Choroid plexus epithelial cell (primary cell): ENCODE measurements at places on chromosomes 3 and 15.

DNA sequence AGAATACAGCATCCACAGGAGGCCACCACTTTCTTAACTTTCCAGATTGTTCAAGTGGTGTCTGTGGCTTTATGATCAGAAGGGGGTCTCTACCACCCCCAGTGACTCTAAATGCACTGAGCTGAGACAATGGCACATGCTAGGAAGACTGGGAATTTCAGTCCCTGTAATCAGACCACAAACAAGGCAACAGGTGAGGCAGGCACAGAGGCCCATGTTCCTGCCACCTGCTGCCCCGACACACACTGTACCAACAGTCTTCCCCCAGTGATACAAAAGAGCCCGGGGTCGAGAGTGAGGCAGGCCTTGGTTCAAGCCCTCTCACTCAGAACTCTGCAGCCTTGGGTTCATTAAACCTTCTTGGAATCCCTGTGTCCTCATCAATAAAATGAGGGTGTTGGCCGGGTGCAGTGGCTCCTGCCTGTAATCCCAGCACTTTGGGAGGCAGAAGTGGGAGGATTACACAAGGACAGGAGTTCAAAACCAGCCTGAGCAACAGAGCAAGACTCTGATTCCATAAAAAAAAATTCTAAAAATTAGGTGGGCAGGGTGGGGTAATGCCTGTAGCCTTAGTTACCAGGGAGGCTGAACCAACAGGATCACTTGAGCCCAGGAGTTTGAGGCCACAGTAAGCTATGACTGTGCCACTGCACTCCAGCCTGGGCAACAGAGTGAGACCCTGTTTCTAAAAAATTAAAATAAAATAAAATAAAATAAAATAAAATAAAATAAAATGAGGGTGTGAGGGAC, 55.8 kb downstream of the ADCY5 start:
- DNase-seq = no peak

DNA sequence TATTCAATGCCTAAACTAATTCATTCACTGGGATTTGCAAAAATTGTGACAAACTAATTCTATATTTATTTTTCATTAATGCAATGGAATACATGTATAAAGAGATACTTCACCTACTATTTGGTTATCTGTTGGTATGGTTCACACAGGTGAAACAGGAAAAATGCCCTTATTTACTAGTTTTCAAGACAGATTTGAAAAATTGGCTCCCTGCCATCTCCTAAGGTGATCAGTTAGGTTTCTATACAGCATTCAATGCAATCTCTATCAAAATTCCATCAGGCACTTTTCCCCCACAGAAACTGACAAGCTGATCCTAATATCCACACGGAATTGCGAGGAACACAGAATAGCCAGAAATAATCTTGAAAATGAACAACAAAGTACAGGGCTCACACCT, 101.1 kb downstream of the DLG1 start:
- no peak for DNase-seq

GRCh38 chr3:45906681-45907407, 20.5 kb downstream of the CCR9 start:
- peak; percentile 81 for DNase-seq

- no peak for DNase-seq
Observed at GRCh38 chr3:190528706-190529105, 14.8 kb downstream of the IL1RAP start.

DNA sequence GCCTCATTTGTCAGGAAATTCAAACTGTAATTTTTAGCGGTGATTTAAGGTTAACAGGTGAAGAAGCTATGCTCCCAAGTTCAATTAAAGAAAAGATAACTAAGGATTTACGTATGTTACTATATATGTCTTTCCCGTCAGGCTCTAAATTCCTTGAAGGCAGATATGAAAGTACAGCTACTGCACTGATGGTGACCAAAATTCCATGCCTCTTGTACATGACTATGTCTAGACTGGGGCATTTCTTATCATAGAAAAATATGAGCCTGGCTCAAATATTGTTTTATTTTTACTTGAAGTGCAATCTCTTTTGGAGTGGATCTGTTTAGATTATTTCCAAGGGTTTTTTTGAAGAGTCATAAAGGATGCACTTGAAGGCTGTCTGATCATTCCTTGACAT, 647.1 kb upstream of the KCNMB2 start:
- DNase-seq = peak; percentile 43

- DNase-seq = no peak
Observed at GRCh38 chr3:33128706-33129105, 14.9 kb downstream of the CRTAP start.

- DNase-seq = no peak
Observed at GRCh38 chr3:54366007-54366750, 243.8 kb downstream of the CACNA2D3 start.

DNA sequence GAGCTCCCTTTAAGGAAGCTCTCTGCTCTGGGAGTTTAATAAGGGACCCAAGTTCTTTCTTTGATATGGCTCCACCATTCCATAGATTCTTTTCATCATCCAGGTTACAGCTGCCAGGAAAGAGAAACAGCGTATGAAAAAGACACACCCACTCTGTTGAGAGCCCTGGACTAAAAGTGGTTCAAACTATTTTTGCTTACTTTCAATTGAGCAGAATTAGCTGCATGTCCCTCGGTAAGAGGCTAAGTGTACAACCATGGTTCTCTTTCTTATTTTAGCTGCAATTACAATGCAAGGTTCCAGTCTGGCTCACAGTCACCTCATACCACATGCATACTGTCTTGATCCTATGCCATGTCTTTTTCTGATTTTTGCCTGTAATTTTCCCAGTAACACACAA, 1288.3 kb downstream of the NSUN3 start:
- no peak for DNase-seq

- DNase-seq = no peak
Observed at GRCh38 chr15:45539680-45540079, 17.1 kb upstream of the SLC30A4 start.

DNA sequence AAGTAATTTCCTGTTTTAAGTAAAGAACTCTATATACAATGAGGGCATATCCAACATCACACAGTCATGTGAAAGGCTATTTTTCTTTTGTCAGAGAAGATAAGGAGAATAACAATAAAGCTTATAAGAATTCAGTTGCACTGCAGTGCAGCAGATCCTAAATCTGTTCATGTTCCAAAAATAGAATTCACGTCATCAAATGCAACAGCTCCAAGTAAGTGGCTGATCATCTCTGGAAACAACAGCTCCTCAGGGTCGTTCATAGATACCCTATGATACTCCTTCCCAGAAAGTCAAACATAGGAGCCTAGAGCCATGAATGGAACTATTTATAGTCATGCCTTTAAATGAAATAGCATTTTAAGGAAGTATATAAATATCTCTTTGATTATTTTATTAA, 100.2 kb downstream of the FMN1 start:
- peak; percentile 70 for DNase-seq

DNA sequence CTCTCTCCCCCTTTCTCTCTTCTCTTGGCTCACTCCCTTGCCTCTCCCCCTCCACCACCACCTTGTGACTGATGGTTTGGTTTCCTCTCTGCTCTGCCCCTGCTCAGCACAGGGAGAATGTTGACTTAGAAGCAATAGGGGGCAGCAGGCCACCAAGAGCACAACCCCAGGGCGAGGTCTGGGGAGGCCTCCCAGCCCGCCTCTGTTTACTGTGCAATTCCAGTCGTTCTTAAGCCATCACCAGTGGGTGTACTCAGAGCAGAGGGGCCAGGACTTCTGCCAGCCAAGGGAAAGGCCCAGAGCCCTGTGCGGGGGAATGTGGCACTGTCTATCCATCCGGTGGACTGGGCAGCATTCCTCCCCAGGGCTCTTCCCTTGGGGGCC, 5.7 kb upstream of the APEH start:
- DNase-seq = no peak

- DNase-seq = no peak
Observed at GRCh38 chr15:38819387-38819950, 254.9 kb upstream of the RASGRP1 start.

DNA sequence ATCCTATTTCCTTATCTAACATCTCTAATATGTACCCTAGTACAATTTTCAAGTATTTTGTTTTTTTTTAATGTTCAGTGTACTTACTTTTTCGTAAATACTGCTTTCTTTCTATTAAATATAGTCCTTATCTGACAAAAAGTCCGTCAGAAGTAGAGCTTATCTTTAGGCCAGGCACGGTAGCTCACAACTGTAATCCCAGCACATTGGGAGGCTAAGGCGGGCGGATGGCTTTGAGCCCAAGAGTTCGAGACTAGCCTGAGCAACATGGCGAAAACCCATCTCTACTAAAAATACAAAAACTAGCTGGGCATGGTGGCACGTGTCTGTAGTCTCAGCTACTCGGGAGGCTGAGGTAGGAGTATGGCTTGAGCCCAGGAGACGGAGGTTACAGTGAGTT, 41.1 kb downstream of the USP3 start:
- no peak for DNase-seq

GRCh38 chr3:71345429-71346040, 238.0 kb downstream of the FOXP1 start:
- DNase-seq = peak; percentile 59

DNA sequence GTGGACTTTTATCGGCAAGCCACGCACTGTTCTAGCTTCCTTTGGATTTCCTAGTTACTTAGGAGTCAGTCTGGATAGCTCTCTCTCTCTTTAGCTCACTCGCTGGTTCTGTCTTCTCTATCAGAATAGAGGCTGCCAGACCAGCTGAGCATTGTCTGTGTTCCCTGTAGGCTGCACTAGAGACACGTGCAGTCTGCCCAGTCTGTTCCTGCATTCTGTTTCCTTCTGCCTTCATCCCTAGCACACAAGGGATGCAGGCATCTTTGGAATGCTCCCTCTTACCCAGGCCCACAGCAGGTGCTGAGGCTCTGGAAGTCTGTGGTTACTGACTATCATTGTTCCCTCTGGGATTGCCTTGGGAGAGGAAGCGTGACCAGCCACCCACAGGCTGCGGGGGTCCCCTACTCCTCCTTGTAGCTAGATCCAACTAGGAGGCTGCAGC, 322.8 kb downstream of the ZNF621 start:
- peak; percentile 84 for DNase-seq

DNA sequence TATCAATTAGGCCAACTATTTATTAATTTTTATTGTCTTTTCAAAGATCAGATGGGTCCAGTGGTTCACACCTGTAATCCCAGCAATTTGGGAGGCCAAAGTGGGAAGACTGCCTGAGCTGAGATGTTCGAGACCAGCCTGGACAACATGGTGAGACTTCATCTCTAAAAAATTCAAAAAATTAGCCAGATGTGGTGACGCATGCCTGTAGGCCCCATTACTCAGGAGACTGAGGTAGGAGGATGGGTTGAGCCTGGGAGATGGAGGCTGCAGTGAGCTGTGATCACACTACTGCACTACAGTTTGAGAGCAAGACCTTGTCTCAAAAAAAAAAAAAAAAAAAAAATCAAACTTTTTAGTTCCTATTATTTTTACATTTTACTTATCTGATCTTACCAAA, 8.2 kb downstream of the AP3S2 start:
- DNase-seq = no peak

DNA sequence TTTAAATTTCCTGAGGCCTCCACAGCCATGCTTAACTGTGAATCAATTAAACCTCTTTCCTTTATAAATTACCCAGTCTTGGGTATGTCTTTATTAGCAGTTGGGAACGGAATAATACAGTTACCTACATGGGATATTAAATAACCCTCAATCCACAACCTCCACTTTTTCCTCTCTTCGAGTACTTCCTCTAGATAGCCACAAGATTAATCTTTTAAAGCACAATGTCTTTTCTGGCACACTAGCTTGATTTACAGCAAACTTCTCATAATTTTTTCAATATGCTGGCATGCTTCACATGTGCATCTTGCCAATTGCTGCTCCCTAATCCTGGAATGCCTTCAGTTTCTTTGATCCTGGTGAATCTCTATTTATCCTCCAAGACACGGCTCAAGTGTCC, 92.2 kb downstream of the P2RY1 start:
- DNase-seq = no peak

DNA sequence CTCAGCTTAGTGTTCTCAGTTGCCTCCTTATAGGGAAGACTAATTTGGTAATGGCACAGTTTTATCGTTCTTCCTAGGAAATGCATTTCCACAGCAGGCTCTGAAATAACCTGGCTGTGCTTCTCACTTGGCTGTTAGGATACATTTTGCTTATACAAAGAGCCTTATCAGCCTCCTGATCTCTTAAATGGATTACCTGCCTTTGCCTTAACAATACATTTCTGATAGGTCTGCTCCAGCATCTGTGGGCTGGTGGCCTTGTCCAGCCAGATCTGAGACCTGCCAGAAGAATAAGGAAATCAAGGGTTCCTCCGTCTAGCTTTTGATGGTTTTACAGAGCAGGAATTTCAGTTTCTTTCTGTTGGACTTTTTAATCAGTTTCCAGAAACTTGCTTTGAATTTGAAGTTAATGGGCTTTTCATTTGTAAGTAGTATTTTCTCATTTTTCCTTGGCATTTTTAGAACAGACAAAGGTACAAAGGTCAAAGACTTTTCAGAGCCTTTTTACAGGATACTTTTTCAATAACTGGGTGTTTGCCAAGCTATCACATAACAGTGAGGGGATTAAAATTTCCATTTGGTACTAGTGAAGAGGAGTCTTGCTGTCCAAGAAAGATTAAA, 116.3 kb downstream of the AKAP13 start:
- no peak for DNase-seq

DNA sequence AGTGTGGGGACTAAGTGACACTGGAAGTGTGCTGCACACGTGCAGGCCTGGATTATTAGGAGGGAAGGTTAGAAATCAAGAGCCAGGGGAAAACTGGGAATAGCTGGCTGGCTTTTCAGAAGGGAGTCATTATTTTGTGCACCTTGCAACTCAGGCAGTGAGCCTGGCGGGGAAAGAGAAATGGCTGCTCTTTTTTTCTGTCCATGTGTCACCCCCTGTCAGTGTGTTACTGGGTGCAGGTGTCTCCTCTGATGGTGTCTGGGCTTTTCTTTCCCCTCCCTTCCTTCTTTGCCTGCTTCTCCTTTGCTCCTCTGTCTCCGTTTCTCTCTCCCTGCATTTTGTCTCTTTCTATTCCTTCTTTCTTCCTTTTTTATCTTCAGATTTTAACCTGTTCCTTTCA, 130.7 kb downstream of the APBA2 start:
- DNase-seq = no peak
